Activated T-cell treated with anti-CD3 and anti-CD28 coated beads, Interleukin-2, amount 50 U/mL, for 24 hours (primary cell): ENCODE measurements at places on chromosomes 12 and 14.

DNA sequence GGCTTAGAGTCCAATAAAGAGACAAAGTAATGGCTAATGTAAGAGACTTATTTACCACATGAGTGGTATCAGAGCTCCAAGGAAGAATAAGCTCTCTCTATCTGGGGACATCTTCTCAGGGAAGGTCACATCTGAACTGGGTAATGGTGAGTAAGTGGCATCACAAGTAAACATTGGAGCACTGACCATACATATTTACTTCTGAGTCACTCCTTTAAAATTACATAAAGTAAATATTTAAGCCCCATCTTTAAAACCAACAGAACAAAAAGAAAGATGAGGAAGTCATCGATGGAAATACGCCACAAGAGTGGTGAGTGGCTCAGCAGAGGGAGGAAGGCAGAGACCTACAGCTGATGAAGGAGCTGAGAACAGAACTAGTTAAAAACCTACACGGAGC lies 159.9 kb downstream of the DUSP6 start:
- DNase-seq: no peak

DNA sequence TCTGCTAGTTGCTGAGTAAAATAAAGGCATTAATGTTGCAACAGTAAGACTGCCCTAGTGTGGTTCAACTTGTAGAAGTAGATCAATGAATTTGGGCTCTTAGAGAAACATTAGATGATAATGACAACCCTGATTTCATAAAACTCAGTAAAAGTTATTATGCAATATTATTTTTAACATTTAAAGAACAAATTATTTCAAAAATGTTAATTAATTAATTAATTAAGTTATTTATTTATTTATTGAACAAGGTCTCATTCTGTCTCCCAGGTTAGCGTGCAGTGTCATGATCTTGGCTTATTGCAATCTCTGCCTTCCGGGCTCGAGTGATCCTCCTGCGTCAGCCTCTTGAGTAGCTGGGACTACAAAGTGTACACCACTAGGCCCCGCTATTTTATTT lies 1016.4 kb downstream of the VRK1 start:
- no peak for DNase-seq

DNA sequence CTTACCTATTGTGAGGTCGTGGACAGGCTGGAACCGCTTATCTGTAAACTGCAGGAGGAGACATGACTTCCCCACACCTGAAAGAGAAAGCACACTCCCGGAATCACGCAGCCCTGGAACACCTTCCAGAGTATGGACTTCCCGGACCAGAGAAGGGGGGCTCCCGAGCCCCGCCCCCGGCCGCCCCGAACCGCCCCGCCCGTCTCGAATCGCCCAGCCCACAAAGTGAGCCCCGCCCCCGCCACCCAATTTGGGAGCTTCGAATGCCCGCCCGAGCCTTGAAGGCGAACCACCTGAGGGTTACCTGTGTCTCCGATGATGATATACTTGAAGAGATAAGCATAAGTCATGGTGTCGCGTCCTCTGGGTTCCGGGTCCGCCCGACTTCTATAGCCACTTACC lies 235 bp downstream of the RAB2B start:
- no peak for DNase-seq

DNA sequence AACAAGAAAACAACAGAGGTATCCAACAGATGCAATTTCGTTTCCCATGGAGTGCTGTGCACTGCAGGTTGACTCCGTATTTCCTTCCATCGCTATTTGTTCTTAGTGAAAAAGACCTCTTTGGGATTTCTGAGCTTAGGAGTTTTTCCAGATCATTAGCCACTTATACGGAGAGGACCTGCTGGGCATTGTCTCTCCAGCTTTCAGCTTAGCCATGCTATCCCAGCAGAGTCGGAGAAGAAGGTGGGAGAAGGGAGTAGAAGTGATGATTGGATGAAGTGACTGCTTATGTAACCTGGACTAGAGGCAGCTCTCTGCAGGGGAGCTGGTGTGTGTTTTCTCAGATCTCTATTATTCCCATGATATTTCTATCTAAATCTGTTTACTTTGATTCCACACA lies 737.7 kb downstream of the DIO2 start:
- no peak for DNase-seq

DNA sequence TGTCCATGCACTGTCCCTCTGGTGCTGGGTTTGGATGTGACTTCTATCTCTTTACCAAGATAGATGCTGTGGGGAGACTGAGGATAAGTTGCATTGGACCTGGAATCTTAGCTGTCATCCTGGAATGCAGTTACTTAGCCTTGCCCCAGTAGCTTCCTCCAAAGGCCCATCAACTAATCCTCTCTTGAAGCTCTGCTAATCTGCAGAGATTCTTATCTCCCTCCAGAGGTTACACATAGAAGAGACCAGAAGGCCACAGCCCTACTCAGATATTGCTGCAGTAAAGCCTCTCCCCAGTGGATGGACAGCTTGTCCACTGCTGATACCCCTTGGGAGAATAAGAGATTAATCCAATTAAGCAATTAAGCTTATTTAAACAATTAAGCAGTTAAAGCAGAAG lies 867.2 kb downstream of the BCL11B start:
- DNase-seq: no peak

DNA sequence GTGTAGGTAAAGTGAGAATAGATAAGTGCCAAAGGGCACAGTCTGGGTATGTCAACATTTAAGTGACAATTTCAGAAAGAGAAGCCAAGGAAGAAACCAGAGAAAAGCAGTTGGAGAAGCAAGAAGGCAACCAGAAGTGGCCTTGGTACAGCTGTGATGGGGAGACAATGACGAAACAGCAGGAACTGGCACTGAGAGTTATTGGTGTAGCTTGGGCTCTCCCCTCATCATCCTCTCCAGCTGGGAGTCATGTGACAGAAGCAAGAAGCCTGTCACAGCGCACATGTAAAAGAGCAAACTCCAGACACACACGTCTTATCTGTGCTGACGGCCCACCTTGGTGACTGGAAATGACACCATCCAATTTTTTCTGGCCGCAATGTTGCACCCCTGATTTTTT lies 203.3 kb upstream of the NUDT4 start:
- DNase-seq: no peak

DNA sequence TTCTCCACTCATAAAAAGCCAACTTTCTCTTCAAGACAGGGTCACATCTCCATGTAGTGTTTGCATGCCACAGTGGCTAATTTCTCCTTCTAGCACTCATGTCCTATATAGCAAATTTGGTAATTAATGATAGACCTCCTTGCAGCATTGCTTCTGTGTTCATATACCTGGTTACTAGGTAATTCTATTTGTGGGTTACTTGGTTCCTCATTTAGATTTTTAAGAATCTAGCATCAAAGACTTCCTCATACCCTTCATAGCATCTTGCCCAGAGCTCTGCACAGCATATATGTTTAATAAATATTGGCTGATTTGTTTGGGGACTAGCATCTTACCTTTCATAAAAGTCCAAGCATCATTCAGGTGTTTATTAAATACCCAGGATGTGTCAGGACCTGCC lies 152.1 kb downstream of the DUSP6 start:
- no peak for DNase-seq
